ENCODE measurements at places on chromosomes 4 and X.

GRCh38 chrX:20378233-20378920 is 111.7 kb upstream of the RPS6KA3 start:
- no peak for DNase-seq

DNA sequence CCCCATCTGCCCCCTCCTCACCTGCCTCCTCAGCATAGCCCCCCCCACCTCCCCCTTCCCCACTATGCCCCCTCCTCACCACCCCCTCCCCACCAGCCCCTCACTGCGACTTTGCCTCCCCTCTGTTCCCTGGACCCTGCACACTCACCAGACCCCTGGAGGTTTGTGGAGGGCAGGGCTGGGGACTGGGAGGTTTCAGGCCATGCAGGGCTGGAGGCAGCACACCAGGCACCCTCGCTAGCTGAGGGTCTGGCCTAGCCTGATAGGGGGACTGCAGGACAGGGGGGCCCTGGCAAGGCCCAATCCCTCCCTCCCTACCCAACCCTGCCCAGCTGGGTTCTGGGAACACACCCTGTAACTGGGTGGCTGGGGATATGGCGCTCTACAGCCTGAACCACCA is 28.0 kb downstream of the TACC3 start:
- no peak for DNase-seq

DNA sequence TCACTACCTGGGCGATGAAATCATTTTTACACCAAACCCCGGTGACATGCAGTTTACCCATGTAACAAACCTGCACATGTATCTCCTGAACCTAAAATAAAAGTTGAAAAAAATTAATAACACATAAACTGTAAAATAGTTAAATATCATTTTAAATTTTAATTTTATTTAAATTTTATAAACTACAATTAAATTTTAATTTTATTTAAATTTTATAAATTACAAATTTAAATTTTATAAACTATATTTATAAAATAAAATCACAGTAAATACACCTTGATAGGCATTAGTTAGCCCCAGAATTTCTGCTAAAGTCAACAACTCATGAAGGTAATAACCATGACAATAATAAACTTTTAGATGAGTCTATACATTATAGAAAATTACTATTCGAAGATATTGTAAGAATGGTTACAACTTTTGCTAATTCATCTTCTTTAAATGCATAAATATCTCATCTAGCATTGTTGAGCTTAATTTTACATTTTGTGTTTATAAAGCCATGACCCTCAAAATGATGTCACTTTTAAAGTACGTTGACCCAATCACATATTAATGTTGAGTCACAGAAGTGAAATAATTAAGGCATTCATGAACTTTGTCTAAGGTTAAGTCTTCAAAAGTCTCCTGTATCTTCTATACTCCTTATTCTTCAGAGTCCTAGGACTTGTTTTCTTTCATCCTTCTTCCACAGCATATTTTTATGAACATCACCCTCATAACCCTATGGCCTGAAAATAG is 755.8 kb upstream of the LCORL start:
- DNase-seq, result no peak

- DNase-seq, result no peak
Measured at GRCh38 chr4:147733716-147734344, 1.9 kb downstream of the ARHGAP10 start.

GRCh38 chr4:150039274-150040127 is 38.7 kb upstream of the DCLK2 start:
- DNase-seq, result no peak

DNA sequence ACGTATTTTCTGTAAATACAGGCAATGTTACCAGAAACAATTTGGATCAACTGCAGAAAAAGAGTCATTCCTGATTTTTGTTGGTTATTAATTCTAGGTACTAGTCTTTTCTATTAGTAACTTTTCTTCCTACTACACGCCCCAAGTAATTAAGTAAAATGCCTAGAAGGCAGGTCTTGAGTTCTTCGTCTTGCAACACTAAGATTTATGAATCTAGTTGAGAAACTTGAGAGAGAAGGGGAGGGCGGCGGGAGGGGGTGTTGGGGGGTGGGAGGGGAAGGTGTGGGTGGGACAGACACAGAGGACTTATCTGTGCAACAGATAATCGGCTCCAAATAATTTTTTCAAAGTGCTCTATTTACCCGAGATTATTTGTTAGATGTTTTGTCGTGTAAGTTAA is 3.0 kb downstream of the RAP2C start:
- DNase-seq, result no peak

- no peak for DNase-seq
Measured at GRCh38 chrX:132480581-132481203, 8.1 kb downstream of the MBNL3 start.

DNA sequence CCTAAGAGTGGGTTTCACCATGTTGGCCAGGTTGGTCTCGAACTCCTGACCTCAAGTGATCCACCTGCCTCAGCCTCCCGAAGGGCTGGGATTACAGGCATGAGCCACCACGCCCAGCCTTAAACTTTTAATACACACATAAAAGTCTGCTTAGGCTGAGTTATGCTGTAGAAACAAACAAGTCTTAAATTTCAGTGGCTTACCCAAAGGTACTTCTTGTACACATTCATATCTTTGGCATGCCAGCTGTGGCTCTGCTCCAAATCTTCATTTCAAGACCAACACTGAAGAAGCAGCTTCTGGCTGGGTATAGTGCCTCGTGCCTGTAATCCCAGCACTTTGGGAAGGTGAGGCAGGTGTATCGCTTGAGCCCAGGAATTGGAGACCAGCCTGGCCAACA is 80.3 kb downstream of the PPEF2 start:
- DNase-seq, result no peak

DNA sequence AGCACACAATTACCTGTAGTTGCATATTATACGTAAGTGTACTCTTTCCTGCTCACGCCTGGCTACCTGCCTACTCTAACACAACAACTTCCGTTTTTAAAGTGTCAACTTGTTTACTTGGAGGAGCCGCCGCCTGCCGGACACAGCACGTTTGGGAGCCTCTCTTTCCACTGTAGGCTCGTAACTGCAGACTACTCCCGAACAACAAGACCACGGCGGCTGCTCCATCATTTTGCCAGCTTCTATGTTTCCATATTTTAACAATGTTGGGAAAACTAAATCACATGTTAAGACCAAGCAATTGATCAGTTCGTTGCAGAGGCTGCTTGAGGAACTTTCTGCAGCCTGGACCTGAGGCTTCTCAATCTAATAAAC is 841 bp downstream of the MTNR1A start:
- DNase-seq, result no peak

DNA sequence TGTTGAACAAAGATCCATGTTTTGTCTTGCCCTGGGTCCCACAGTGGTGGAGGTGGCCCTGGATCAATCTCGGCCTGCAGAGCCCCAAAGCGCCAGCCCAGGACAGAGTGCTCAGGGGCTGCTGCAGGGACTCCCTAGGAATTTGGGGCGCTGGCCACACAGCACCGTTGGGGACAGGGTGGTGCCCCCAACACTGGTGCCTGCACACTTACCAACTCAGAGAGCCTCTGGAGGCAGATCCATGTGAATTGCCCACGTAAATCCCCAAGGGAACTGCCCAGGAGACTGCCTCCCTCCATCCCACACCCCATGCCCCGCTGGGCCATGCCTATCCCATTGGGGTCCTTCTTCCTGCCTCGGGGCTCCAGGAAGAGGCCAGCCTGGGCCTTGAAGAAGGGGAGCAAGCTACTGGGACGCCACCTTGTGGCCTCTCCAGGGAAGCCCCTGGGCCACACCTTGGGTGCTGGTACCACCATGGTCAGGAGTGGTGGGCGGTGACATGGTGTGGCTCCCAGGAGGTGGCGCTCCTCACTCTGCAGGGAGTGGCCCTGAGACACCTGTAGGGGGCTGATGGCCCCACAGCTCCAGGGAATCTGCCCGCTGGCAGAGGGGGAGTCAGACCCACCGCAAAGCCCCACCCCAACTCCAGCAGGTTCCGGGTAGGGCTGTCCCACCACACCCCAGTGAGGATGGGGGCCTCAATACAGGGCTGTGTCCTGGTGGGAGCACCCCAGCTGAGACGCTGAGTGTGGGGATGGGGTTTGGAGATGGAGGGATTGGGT is 22.8 kb downstream of the CFAP99 start:
- DNase-seq, result no peak

- DNase-seq, result no peak
Measured at GRCh38 chr4:110034026-110034393, 121.3 kb downstream of the EGF start.

DNA sequence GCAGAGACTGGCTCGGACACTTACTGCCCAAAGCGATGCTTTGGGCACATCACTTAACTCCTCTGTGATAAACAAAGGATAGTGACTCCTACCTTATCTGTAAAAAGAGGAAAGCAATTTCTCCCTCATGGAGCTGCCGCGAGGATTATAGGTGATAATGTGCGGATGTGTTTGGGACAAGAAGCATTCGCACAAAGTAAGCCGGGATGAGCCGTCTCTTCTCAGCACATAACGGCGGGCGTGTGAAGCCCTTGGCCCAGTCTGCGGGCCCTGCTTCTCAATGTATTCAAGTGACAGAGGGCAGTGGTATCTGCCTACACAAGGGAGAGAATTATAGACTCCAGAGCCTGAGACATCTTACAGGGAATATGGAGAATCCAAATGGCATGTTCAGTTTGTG is 550.3 kb upstream of the CPEB2 start:
- DNase-seq, result no peak

DNA sequence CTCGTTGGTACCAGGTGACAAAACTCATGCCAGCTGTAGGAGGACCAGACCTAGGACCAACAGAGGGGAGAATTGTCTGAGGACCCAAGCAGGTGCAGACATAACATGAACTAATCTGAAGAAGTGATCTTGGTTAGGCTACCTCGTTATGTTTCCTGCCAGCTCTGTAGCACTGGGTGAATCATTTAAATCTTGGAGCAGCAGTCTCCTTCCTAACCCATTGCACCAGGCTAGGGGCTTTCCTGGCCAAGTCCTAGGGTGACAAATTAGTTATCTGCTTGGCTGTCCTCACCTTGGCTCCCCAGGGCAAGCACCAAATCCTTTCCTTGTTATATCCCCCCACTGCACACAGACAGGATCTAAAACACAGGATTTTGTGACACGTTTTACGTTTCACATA is 87.8 kb downstream of the WWC2 start:
- DNase-seq, result no peak
